CD4-positive, alpha-beta T cell treated with Interleukin-4 for 4 hours (primary cell): ENCODE measurements at places on chromosomes 12 and 14.
A peak's percentile ranks its signal among the peaks of the same experiment; 100 is the strongest.

GRCh38 chr12:116434155-116435011, 124.8 kb upstream of the MAP1LC3B2 start:
- DNase-seq, result no peak

- DNase-seq, result peak; percentile 33
These were observed 707 bp downstream of the CPSF6 start for GRCh38 chr12:69239922-69240630.

DNA sequence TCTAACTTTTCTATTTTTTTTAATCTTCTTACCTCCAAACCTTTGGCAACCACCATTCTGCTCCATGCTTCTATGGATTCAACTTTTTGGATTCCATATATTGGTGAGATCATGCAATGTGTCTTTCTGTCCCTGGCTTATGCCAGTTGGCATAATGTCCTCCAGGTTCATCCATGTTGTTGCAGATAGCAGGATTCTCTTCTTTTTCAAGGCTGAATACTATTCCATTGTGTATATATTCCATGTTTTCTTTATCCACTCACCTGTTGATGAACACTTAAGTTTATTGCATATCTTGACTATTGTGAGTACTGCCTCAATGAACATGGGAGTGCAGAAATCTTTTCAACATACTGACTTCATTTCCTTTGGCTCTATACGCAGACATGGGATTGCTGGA, 21.2 kb upstream of the SLC38A4 start:
- DNase-seq, result no peak

- DNase-seq, result no peak
These were observed 1147.6 kb downstream of the AACS start for GRCh38 chr12:126212824-126213223.

GRCh38 chr14:95052016-95052585, 105.2 kb downstream of the DICER1 start:
- DNase-seq, result no peak

- peak; percentile 84 for DNase-seq
These were observed 25.4 kb upstream of the EIF4B start for GRCh38 chr12:52980650-52981423.

DNA sequence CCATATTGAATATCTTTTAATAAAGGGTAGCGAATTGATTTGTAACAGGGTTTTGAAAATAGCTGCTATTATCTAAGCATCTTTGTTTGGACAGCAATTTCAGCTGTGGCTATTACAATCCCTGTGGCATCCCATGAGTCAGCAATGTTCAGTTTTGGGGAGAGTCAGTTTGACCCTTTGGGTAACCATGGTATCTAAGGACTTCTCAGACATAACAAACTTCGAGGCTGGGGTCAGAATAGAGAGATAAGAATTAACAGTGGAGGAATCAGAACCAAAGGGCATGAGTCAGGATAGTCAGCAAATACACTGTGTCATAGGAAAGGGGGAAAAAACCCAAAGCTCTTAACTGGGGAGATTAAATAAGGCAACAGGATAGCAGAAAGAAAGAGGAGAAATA, 11.7 kb upstream of the PTHLH start:
- no peak for DNase-seq

DNA sequence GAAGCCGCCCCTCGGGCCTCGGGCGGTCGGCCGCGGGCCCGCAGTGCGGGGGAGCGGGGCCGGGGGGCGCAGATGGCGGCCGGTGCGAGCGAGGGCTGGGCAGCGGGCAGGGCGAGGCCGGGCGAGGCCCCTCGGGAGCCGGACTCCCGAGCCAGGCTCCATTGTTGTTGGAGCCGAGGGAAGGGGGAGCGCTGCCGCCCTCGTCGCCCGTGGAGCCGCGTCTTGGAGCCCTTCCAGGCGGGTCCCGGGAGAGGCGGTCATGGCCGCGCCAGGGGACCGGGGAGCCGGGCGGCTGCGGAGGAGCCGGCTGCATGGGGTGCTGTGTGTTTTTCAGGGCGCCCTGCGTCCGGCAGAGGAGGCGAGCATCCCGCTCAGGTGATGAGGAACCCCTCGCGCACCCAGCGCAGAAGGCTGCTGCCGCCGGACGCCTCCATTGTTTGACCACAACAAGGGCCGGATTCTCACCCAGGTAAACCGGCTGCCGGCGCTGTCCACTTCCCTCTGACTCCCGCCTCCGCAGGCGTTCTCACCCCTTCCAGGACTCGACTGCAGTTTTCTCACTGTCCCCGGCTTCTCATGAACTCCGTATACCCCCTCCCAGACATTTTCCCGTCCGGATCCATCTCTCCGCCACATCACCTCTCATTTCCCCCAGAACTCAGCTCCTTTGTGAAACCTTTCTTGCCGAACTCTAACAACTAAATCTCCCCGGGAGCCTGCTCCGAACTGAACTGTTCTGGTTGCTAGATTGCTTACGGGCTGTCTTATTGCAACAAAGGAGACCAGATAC, 732 bp downstream of the ZNF664 start:
- DNase-seq, result no peak

DNA sequence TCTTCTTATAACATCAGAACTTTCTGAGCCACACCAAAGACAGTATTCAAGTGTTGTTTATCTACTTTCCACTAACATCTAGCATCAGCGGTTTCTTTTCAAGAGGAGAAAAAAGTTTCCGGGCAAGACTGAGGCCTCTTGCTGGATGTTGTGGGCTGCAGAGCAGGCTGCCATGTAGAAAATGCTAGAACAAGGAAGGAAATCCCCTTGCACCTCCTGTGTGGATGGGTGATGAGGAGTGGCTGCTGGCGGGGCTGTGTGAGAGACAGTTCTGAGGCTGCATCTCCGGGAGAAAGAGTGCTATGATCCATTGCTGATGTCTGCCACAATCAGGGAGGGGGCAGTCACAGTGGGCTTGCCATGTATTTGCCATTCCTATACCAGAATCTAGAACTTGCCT, 37.8 kb upstream of the PPP1CC start:
- peak; percentile 66 for DNase-seq

GRCh38 chr12:13293096-13293495, 96.6 kb downstream of the EMP1 start:
- DNase-seq, result no peak

DNA sequence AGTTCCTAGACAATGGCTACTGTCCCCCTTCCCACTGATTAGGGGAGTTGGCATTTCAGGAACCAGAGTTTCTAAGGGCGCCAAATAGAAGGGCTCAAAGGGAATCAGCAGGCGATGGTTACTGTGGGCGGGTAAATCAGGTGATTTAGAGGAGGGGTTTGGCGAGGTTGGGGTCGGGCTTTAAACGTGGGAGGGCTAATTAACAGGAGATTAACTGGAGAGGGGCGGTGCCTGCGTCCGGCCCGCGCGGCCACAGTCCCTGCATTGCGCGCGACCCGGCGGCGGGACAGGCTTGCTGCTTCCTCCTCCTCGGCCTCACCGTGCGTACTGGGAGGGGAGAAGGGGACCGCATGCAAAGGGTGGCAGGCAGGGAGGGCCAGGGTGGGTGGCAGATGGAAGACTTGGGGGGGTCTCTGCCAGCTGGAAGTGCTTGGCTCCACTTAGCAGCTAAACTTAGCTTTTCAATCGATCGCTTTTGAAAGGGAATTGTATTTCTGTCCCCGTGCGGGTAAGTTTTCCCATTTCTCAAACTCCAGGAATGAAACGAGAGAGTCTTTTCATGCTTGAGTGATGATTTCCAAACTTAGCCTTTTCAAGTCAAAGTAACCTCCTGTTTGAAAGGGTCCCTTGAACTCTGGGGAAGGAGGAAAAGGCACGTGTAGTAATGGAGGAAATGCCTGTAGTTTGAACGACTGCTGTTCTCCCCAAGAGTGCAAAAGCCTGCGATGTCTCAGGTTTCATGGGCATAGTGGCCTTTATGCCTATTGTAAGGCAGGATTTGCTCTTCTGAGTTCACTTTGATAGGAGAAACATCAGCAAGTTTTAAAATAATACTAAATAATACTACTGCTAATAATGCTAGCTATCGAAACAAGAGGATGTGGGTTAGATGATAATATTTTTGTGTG, at the start of gene MGST1:
Gene MGST1, plus strand, starts transcription at position 255 of the 908 bp plus-strand sequence. CDS start 6,608 bp downstream, outside the sequence.
- DNase-seq, result no peak

GRCh38 chr12:6961695-6962284, 8.7 kb downstream of the PHB2 start:
- DNase-seq, result no peak

DNA sequence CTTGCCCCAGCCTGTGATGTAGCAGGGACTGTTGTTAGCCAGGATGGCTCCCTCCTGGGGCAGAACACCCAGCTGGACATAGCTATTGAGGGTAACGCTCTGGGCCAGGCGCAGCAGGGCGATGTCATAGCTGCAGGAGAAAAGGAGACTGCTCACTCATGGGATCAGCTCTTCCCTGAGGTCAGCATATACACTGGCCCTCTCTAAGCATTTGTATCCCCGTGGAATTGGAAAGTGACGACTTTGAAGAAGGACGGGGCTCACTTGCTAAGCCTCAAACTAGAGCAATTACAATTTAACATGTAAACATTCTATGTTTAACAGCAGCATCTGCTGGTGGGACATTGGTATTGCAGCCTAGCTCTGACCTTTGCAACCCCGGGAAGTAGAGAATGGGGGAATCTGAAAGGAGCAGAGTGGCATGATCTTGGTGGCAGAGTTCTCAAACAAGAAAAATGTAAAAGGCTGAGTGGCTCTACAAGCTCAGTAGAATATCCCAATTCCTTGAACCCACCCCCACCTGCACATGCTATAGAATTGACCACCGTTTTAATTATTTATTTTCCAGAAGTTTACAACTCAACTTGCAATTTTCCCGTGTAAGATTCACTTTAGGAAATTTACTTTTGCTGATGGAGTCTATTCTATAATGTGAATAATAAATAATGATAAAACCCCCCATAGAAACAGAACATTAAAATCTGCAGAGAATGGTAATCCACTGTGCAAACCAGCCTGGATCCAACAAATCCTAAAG, 5.0 kb downstream of the CELA1 start:
- DNase-seq, result peak; percentile 81

GRCh38 chr12:53980802-53981496, 4.0 kb upstream of the HOXC10 start:
- no peak for DNase-seq

DNA sequence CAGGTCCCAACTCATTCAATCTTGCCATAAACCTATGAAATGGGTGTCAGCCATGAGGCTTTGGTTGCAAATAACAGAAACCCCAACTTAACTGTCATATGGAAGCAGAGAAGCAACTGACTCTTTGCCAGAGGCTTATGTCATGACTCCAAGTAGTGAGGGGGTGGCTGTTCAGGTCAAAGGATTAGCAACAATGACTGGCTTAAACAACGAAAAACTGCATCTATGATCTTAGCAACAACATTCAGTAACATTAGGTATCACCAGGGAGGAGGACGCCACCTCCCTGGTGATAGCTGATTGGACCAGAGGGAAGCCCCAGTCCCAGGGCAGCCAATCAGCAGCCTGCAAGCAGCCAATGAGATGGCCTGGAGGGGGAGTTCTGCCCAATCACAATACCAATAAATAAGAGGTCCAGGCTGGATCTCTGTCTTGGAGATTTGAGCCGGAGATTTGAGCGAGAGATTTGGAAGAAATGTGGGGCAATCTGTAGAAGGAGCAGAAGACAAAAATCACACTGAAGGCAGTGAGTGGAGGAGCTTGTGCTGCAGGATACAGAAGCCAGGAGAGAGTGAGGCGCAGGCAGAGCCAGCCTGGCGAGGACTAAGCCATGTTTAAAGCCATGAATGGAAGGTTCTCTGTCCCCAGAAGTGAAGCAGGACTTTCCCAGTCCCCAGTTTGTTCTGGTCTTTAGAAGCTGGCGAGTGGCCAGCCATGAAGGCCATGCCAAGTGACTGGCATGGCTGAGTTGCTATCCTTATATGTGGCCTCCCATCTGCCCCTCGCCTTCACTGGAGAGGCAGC, 93.3 kb downstream of the CALM1 start:
- no peak for DNase-seq

DNA sequence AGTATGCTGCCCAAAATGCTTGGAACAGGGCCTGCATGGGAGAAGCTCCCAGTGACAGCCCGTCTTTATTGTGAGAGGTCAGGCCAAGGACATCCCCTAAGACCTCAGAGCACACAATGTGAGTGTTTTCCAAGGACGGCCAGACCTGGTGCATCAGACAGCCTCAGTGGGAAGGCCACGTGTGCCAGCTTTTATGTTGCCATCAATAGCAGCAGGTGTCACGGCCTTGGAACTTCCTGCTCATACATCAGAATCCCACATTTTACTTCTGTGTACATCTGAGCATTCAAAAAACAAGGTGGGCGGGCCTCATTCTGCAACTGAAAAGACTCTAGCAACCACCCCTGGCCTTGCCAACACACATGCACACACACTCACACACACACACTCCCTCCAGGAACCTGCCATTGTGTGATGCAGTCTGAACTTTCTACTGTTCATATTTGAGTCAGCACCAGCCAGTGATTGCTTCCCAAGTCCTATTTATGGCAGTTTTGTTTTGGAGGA, 753.1 kb upstream of the TBX3 start:
- DNase-seq, result no peak

DNA sequence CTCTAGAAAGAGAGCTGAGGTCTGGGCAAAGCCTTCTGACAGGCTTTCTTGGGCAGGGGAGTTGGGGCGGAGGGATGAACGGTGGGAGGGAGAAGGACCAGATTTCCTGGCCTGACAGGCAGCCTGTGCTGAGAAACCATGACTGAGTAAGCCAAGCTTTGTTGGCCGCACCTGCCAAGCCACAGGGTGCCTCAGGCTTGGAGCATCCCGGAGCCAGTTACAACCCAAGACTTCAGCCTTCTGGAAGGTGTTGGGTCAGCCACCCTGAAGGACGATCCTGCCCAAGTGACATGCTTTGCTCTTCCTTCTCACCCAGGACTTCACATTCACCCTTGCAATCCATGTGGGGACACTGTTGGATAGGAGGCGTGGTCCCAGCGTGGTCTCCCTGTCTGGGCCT, 21.0 kb upstream of the AQP2 start:
- no peak for DNase-seq

DNA sequence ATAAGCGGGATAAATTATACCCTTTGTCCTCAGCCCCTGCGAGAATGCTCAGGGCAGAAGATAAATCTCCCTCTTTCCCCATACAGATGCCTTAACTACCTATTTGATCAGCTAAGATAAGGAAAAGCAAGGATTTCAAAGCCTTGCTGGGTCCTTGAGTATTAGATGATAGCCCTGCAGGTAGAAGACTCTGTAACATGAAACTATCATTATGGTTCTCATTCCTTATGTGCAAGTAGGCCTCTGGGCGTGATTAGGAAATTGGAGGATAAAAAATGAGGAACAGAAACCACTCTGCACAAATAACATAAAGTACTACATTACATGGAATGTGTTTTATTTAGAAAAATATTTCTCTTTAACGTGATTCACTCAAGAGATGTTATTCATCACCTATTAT, 14.5 kb upstream of the WDR89 start:
- DNase-seq, result no peak

GRCh38 chr12:54131641-54132280, 57.0 kb downstream of the SMUG1 start:
- no peak for DNase-seq

DNA sequence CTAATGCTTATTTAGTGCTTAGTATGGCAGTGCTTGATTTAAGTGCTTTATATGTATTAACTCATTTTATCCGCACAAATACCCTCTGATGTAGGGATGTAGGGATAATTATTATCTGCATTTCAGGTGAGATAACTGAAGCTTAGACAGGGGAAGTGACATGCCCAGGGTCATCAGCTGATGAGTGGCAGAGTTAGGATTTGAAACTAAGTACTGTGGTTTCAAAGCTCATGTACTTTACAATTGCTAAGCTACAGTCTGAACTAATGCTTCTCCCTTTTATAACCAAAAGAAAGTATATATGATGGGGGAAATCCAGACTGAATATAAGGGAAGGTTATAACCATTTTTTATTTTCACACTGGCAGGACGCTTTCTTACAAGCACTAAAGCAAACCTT, 229.6 kb upstream of the NAV3 start:
- DNase-seq, result no peak
